ENCODE measurements at places on chromosomes 6 and 20.

DNA sequence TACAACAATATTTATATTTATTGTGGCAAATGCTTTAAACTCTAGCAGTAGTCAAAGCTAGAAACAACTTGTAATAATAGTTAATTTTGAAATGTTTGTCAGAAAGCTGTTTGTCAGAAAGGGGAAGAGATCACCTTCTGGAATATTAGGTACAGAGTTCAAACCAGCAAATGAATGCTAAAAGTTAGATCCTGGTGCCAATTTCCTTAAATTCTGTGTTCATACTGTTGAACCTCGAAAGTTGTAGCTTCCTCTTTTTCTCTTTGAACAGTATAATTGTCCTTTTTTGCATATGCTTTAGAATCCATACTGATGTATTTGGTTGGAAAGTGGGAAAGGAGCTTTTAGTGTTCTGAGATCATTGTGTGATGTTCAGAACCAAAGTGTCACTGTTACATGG is 22.4 kb downstream of the ITCH start:
- DNase-seq = no peak

DNA sequence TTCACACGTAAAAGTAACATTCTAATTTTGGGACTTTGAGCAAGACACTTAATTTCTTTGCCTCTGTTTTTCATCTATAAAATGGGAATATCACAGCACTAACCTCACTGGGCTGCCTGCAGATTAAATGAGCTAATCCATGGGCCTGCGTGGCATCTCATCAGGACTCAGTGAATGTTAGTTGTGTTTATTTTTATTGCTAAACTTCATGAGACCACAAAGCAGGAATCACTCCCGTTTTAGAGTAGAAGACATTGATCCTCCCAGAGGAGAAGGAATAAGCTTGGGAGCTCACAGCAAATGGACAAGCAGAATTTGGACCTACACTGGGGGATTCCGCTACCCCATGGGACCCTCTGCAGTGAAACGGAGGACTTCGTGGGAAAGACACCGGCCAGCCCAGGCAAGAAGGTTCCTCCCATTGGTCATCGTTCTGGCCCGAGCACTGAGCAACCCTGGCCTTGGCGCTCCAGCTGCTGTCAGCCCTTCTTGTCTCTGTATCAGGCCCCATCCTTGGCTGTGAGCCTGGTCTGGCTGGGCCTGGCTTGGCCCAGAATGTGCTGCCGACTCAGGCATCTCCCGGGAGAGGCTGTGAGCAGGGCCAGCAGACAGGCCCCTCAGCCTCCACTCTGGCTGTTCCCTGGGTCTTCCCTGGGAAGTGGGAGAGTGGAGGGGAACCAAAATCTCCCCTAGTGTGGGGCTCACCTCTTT is 79.8 kb downstream of the NFATC2 start:
- no peak for DNase-seq

GRCh38 chr6:68343901-68344300 is 291.2 kb upstream of the ADGRB3 start:
- no peak for DNase-seq

DNA sequence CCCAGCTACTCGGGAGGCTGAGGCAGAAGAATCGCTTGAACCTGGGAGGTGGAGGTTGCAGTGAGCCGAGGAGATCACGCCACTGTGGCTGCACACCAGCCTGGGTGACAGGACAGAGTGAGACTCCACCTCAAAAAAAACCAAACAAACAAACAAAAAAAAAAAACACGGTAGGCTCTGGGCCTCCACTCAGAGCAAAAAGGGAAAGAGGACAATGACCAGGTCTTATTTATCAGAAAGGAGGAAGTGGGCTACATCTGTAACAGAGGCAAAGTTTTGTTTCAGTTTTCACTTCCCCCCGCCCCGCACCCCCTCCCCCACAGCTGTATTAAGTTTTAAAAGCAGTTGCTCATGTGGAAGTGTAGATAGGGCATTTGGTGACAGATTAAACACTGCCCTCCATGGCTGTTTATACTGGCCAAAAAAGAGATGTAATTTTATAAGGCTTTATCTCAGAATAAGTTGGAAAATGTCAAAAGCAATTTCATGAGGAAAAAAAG is 114.6 kb downstream of the RCAN2 start:
- no peak for DNase-seq

DNA sequence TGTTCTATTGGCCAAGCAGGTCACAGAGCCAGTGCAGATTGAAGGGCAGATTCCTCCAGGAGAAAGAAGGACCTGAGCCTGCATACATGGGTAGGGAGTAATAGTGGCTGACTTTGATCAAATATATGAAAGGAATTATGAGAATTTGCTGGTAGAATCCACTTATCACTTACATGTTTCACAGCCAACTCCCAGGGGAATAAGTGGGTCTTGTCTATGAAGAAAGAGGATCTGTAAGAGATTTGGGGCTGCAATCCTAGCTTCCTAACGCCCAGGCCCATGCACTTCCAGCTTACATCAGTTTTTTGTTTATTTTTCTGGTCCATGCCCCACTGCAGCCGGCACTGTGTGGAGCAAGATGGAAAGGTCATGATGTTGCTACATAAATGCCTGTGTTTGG is 107.9 kb upstream of the SYNDIG1 start:
- no peak for DNase-seq

- DNase-seq = no peak
These were observed 463 bp upstream of the HLA-DMB start for GRCh38 chr6:32941214-32941768.

DNA sequence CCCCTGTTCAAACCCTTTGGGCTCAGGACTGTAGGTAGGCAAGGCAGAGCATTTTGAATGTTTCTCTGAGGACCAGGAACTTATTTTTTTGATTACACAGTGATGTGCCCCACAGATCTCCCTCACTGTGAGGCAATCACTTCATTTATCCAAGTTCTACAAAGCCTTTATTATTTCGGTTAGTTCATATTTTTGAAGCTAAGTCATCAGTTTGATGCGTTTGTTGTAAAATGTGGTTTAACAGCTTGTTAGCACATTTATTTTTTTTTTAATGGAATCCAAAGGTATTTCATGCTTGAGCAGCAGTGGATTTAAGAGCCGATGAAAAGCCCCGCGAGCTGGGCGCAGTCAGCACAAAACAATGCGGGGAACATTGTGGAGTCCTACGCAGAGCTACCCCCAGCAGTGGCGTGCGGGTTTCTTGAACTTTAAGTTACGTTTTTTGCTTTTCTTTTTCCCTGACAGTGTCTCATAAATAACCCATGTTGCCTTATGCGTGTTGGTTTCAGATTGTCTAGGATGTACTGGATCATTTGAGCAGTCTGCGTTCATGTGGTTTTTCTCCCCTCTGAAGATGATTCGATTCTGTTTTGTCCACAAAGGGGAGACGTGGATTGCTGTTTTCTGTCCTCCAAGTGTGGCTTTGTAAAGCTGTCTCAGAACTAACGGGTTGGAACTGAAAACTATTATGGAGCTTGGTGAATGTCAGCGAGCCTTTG is 233.6 kb upstream of the BMP2 start:
- no peak for DNase-seq

GRCh38 chr6:108235127-108235526 is 25.7 kb downstream of the SNX3 start:
- DNase-seq = no peak

DNA sequence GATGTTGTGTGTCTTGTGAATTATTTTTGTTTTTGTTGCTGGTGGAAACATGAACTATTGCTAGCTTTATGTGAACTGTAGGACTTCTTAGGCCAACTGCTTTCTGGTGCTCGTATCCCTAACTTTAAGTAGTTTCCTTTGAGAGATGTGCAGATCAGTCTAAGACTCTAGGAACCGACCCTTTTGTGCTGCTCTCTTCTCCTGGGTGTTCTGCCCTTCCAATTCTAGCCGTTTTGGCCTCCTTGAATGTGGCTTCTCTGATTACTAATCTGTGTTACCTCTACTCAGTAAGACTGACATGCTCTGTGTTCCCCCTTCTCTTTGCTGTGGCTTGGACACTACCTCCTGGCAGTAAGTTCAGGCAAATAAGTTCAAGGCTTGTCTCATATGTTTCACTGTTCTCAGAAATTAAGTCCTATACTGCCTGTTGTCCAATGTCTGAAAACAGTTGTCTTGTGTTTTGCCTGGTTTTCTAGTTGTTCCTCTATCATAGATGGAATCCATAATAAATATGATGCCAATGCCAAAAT is 58.0 kb downstream of the FOXO3 start:
- no peak for DNase-seq

GRCh38 chr6:52297433-52297832 is 12.9 kb upstream of the MCM3 start:
- no peak for DNase-seq

DNA sequence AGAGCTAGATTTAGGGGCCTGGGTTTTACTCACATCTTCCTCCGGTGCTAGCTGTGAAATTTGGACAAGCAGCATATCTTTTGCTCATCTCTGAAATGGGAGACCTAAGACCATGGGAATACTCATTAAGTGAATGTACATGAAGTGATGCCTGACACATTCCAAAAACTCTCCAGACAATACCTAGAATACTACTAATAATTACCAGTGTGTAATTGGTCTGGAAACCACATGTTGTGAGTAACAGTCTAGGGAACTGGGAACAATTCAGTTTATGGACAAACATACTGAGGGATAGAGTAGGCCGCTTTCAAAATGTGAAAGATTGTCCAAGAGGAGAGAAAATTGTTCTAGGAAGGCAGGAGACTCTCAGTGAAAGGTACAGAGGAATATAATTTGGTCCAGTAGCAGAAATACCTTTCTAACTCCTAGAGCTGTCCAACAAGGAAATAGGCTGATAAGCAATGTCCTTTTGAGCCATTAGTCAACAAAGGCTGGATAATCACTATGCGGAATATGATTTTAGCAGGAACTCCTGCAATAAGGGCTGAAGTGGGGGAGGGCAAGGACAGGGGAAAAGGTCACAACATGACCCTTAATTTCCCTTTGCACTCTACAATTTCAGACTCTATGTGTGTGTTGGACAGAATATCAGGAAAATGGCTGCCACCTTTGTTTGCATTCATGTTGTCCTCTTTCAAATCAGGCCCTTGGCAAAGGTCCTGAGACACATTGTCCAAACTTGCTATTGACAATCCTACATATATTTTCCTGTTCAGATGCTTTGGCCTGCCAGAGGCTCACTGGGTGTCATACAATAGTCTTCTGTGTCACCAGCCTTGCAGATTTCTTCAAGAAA is 315.4 kb downstream of the PLCB1 start:
- DNase-seq = no peak

GRCh38 chr6:35275744-35276260 is 16.3 kb downstream of the ZNF76 start:
- DNase-seq = no peak

DNA sequence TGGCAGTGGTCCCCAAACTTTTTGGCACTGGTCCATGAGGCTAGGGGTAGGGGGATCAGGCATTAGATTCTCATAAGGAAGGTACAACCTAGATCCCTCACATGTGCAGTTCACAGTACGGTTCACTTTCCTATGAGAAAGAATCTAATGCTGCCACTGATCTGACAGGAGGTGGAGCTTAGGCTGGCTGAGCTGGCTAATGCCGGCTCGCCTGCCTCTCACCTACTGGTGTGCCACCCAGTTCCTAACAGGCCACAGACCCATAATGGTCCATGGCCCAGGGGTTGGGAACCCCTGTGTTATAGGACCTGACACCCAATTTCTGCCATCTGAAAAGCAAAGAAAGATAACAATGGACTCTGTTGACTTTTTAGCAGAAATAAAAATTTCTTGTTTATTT is 199.6 kb downstream of the GMPR start:
- DNase-seq = no peak

DNA sequence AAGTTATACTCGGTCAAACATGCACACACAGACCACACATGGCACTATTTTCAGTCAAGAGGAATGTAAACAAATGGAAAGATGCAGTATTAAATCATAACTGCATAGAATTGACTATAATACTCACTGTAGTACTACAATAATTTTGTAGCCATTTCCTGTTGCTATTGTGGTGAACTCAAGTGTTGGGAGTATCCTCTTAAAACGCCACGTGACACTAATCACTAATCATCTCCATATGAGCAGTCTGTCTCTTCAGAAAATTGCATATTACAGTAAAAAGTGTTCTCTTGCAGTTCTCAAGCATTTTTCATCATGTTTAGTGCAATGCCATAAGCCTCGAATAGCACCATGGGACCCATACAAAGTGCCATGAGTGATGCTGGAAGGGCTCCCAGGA is 258.7 kb upstream of the ID4 start:
- no peak for DNase-seq

DNA sequence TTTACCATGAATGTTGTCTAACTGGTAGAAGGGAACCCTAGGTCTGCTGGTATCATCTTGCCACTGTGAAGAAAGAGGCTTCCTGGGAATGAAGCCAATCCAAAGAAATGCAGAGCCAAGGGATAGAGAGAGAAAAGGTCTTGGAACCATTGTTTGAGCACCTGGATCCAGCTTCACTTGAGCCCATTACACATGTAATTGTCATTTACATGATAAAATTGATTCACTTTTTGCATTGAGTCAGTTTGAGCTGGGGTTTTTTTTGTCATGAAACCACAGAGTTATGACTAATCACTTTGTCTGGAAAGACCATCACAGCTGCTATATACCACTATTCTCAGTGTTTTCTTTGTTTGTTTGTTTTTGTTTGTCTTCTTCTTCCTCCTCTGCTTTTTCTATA is 112.3 kb downstream of the CBLN4 start:
- no peak for DNase-seq

- no peak for DNase-seq
These were observed 229.4 kb downstream of the TBC1D7 start for GRCh38 chr6:13098793-13099570.

GRCh38 chr6:75481936-75482593 is 11.5 kb downstream of the FILIP1 start:
- DNase-seq = no peak

DNA sequence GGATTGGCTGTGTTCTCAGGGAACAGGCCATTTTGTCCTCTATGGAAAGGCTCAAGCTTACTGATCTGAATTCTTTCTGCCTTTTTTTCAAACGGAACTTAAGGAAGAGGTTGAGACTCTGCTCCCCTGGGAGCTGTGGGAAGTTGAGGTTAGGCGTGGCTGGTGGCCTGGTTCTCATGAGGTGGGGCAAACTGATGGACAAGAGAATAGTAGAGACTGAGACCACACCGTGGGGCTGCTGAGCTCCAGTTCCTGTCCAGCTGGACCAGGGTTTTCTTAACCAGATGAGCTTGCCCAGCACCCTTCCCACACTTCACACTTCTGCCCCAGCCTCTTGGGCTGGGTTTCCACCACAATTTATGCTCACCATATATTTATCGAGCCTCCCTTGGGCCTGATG is 6.1 kb downstream of the AP5S1 start:
- DNase-seq = no peak

DNA sequence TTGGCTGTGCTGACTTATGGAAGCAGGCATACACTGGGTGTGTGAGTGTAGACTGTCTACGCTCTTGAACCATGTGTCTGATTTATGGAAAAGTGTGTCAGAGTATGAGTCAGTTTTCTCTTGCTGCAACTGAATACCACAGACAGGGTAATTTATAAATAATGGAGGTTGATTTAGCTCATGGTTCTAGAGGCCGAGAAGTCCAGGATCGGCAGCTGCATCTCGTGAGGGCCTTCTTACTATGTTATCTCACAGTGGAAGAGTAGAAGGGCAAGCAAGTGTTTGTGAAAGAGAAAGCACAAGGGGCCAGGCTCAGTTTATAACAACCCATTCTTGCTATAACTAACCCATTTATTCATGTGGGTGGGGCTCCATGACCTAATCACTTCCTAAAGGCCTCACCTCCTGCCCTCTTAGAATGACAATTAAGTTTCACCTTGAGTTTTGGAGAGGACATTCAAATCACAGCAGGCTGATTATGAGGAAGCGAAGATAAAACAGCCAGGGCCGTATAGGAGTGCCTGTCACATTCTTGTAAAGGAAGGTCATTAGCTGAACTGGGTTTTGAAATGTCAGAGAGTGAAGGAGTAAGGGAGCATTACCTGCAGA is 6.7 kb downstream of the GPR31 start:
- no peak for DNase-seq

All from activated CD8-positive, alpha-beta memory T cell treated with anti-CD3 and anti-CD28 coated beads for 4 hours (primary cell).